Fibroblast of villous mesenchyme (primary cell): ENCODE measurements at places on chromosomes 6 and 20. TPM values are rescaled to one million over a fixed set of nuclear protein-coding genes. Genes with fewer than 3 reads are reported as not detected.

- no peak for DNase-seq
Observed at GRCh38 chr20:36818861-36819260, 45.3 kb upstream of the DSN1 start.

GRCh38 chr20:385448-385847 lies 4.9 kb downstream of the TRIB3 start:
- DNase-seq: no peak

The DEFB124 gene
- not detected in 2 replicates for total RNA-seq

The MYCT1 gene
- total RNA-seq: under 0.01 TPM in 2 replicates

DNA sequence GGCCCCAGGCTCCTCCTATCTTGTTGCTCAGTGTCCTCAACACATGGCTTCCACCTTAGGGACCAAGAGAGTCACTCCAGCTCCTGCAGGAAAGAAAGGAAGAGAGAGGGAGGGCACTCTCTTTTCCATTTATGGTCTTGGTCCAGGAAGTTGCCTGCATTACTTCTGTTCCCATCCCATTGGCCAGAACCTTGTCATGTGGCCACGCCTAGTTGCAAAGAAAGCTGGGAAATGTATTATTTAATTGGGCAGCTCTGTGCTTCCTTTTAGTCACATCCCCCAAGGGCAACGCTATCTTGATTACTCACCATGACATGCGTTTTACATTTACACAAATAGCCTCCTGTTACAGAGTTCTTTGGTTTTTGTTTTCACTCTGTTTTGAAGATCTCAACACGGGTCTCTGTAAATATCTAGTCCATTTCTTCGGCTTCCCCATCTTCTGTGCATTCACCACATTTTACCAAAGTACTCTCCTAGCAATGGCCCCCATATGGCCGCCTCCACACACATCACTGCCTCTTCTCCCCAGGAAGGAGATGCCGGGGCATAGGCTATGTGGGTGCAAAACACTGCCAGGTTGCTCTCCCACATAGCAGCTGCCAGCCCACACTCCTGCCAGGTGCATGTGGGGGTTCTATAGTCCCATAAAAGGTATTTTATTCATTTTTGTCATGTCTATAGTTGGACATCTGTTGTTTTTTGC lies 35.7 kb upstream of the ZMYND8 start:
- DNase-seq: peak; percentile 85

- no peak for DNase-seq
Observed at GRCh38 chr20:34544109-34544796, 14.3 kb upstream of the MAP1LC3A start.

GRCh38 chr6:34872332-34872731 lies 15.5 kb downstream of the TAF11 start:
- DNase-seq: no peak

The MEI4 gene
- under 0.01 TPM in 1 of 2 replicates, not detected in the other for total RNA-seq

- no peak for DNase-seq
Observed at GRCh38 chr20:12815231-12815768, 193.5 kb upstream of the SPTLC3 start.

- peak; percentile 14 for DNase-seq
Observed at GRCh38 chr20:57749869-57750268, 40.1 kb upstream of the PMEPA1 start.

DNA sequence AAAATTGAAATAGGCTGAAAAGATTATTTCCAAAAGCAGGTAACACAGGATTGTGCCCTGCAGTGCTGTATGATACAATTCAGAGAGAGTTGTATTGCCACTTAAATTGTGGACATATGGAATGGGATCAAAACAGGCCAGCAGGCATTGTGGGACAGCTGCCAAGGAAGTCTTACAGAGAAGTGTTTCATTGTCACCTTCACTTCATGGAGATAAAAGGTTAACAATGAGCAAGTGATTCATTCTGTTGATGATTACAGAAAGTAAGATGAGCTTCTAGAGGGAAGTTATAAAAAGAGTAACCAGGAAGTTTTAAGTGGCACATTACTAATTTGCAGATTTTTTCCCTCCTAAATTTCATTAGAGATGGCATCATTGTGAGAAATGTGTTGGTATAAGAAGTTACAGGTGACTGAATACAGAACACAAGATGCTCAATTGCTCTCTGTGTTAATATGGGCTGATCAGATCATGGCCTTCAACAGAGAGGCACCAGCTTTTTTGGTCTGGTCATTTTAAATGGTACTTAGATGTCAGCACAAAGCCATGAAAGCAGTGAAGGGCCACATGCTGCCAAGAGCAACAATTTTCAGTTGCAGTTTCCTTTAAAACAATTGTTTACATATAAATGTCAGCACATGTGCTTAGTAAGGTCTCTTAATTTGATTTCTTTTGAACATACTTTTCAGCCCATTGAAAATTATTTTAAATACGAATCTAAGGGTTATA lies 402.5 kb upstream of the FKBP1C start:
- no peak for DNase-seq

The TSBP1 gene
- total RNA-seq: under 0.01 TPM in 1 of 2 replicates, not detected in the other

DNA sequence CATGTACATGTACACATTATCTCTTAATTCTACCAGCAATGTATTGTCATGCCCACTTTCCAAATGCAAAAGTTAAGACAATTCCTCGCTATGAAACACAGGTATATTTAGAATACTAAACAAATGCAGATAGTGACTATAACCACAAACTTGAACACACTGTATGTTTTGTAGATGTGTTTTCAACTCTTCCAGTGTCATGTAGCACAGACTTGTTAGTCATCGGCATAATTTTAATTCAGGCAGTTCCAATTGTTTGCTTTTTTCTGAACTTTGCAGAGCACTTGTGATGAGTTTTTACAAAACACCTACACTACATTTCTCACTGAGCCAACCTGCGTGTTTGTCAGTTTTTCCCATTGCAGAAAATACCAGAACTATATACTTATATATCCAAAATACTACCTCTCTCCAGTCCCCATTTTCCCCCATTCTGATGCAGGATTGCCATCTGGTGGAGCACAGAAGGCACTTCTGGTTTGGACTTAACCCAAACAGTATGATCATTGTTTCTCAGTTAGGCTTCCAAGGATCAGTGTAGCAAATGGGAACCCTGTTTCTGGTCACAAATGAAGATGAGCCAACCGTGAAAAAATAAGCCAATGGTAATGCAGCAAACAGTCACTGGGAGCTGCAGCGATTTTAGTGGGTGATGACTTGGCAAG lies 143.4 kb downstream of the ADGRB3 start:
- peak; percentile 17 for DNase-seq

The ID4 gene
- 2.2 and 4.2 TPM in 2 replicates for total RNA-seq

The CGAS gene
- 6.9 and 8.7 TPM in 2 replicates for total RNA-seq

The GNRH2 gene
- under 0.01 TPM in 1 of 2 replicates, not detected in the other for total RNA-seq

The FOXC1 gene
- total RNA-seq: 1.9 and 2.2 TPM in 2 replicates

The UBD gene
- total RNA-seq: not detected in 2 replicates

The F13A1 gene
- total RNA-seq: under 0.01 TPM in 1 of 2 replicates, not detected in the other

GRCh38 chr20:38072898-38073297 lies 39.4 kb downstream of the RPRD1B start:
- no peak for DNase-seq

- DNase-seq: no peak
Observed at GRCh38 chr6:122778985-122779661, 393 bp upstream of the FABP7 start.

The FAM184A gene
- total RNA-seq: under 0.01 TPM in 2 replicates

DNA sequence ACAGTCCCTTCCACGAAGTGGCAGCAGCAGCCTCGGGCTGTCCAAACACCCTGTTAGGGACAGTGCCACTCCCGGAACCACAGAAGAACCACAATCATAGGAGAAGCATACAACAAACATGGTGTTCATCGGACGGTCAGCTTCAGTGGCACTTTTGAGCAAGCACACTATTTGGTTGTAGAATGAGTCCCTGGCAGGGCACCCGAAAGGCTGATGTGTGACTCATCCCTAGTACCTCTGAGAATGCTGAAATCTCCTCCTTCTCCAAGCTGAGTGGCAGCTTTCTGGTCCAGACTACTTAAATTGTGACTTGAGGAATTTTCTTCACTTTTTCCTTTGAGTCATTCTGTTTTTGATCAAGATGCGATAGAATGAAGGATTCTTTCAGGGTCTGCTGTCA lies 282.5 kb downstream of the ESR1 start:
- DNase-seq: peak; percentile 24

DNA sequence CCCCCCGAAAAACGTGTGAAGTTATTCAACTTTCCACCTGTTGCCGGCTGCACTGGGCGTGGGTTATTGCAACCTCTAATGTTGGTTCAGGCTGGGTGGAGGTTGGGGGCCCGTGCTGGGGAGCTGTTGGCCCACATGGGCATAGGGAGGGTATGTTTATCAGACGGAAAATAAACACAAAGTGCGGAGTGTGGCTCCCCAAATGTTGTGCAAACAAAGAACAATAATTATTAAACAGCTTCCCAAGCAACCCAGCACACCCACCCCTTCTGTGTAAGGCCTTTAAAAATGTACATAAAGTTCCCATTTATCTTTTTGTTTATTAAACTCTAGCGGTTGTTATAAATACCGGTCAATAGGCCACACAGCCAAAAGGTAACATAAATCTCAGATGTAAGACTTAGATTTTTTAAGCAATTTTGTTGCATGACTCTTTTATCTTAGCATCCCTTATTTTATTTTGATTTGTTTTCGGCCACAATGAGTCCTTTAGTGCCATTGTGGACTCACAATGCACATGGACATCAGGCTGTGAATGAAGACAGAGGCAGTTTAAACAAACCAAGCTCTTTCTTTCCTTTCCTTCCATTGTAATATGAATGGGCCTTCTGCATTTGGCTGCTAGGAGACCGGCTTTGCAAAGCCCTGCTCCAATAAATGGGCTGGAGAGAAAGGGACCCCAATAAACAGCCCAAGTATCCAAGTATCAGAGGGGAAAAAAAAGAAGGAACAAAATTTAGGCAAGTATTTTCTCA lies 6.9 kb upstream of the DLL1 start:
- peak; percentile 48 for DNase-seq

GRCh38 chr6:150207931-150208570 lies 65.2 kb downstream of the PPP1R14C start:
- no peak for DNase-seq

DNA sequence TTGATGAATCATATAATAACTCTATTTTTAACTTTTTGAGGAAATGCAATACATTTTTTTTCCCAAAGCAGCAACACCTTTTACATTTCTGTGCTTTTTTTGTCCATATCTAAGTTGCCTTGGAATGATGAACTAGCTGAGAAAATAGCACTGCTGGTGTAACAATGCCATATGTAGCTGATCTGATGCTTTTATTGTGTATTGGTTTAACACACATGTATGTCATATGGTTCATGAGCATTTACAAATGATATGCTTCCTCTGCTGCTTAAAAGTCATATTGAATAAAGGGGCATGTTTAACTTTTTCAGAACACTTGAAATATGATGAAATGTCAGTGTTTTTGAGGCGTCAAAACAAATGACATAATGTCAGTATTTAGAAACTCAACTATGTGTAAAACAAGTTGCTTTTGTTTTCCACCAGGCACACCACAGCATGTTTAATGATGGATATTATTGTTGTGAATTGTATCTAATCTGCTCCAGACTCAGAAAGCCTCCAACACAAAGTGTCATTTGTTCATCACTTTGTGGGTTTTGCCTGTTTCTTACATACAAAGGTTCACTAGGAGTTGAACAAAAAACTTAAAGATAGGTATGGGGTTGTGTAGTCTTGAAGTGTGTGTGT lies 775.8 kb upstream of the FLRT3 start:
- no peak for DNase-seq

GRCh38 chr20:46357030-46357514 lies 48.8 kb upstream of the CDH22 start:
- no peak for DNase-seq

- DNase-seq: peak; percentile 10
Observed at GRCh38 chr6:96542702-96543101, 20.2 kb upstream of the FHL5 start.

GRCh38 chr6:22965889-22966288 lies 396.5 kb downstream of the HDGFL1 start:
- DNase-seq: no peak

The EYA2 gene
- not detected in 2 replicates for total RNA-seq

DNA sequence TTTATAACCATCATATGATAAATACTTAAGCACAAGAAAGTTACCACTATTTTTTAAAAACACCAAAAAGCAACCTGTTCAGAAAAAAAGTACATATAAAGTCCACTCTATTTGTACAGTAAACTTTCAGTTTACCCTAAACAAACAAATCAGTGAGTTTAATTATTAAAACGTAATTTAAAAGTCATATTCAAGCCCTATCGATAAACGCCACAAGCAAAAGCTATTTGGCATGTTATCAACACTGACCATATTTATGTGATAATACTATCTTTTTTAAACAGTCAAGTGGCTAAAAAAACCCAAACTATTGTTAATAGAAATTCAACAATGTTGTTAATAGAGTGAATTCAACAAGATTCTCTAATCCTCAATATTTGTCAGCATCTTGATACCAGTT lies 1.9 kb downstream of the KATNA1 start:
- DNase-seq: no peak

The CUTA gene
- 155 and 201 TPM in 2 replicates for total RNA-seq
